ENCODE measurements at places on chromosomes 16 and 17. TPM values are rescaled to one million over a fixed set of nuclear protein-coding genes. Genes with fewer than 3 reads are reported as not detected.

- no peak for DNase-seq
These were observed 3.8 kb downstream of the SECTM1 start for GRCh38 chr17:82329683-82330321.

DNA sequence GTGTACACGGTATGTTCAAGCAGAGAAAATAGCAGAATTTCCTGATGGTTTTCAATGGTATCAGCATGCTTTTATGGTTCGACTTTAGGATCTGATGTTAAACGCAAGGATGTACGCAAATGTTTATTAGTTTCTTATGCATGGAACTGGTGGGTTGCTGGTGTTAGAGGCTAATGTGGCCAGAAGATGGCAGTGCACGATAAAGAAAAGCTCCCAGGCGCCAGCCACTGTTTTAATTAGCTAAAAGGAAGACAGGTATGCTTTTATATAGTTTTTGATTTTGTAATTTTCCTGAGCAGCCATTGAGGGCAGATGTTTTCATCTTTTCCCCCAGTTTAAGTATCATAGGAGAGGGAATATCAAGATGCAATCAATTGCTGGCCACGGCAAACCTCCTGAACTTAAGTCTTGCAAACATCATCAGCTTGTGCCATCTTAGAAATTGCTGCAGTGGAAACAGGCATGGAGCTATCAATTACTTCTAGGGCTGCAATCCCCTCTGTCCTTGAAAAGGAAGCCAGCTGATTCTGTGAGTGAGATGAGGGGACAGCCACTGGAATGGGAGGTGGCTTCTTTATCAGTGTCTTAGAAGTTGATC lies 648.5 kb upstream of the RBFOX1 start:
- DNase-seq, result peak; percentile 6

DNA sequence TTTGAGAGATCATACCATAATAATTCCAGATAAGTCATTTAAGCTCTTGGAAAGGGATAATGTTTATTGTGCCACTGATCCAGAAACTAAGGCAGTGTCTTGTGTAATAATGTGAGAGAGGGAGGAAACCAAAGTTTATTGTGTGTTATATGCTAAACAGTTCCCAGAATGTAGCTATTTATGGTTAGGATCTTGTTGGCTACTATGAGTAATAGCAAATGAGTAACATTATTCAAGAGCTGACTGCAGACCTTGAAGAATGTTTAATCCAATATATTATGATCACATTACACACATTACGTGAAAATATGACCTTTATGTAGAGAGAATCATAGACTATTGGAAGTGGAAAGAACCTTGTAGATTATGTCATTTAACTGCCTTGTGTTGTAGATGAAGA lies 139.5 kb downstream of the BCAS3 start:
- DNase-seq, result no peak

GRCh38 chr17:42167807-42168206 lies 13.0 kb upstream of the RAB5C start:
- DNase-seq, result no peak

DNA sequence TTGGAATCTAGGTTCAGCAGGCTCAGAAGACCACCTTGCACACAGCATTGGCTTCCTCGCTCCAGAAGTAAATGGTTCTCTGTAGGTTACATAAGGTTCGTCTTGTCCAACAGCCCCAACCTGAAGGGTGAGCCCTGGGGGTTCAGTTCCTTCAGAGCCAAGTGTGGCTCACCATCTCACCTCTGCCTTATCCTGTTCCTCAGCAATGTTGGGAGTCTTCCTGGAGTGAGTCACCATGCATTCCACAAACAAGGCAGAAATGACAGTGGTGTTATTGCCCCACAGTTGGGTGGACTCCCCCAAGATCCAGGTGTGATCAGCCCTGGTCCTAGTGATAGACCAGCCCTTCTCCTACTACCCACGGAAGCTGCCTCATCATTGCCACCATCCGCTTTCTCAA lies 26.8 kb upstream of the SMPD3 start:
- no peak for DNase-seq

DNA sequence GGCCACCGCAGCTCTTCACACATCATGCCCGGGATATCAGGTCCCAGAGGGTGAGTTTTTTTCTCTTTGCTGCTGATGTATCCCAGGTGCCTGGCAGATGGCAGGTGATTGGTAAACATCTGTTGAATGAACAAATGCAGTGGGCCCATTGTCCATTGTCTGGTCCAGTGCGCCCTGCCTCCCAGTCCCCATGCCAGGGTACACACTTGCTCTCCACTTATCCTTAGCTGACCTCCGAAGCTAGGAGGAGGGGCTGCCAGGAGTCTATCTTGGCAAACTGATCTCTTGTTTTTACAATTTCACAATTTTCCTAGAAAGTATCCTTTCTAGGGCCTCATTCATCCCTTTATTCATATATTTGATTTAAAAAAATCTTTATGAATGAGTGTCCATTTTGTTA lies 196.0 kb downstream of the RAB11FIP4 start:
- DNase-seq, result no peak

- DNase-seq, result no peak
These were observed 5.5 kb upstream of the TCF25 start for GRCh38 chr16:89867918-89868317.

DNA sequence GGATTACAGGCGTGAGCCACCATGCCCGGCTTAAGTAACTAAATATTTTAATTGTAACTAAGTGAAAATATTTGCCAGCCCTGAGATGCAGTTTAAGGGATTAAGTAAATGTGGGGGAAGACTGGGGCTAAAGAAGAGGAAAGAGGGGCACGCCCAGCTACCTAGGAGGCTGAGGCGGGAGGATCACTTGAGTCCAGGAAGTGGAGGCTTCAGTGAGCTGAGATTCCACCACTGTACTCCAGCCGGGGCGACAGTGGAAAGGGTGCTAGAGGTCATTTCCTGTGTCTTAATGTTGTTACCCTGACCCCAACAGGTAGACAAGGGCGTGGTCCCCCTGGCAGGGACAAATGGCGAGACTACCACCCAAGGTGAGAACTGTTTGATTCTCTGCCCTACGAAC lies 2.8 kb downstream of the ALDOA start:
- DNase-seq, result no peak

GRCh38 chr17:58618336-58618735 lies 73.5 kb downstream of the TEX14 start:
- no peak for DNase-seq

GRCh38 chr17:14123619-14124278 lies 54.4 kb downstream of the COX10 start:
- no peak for DNase-seq

DNA sequence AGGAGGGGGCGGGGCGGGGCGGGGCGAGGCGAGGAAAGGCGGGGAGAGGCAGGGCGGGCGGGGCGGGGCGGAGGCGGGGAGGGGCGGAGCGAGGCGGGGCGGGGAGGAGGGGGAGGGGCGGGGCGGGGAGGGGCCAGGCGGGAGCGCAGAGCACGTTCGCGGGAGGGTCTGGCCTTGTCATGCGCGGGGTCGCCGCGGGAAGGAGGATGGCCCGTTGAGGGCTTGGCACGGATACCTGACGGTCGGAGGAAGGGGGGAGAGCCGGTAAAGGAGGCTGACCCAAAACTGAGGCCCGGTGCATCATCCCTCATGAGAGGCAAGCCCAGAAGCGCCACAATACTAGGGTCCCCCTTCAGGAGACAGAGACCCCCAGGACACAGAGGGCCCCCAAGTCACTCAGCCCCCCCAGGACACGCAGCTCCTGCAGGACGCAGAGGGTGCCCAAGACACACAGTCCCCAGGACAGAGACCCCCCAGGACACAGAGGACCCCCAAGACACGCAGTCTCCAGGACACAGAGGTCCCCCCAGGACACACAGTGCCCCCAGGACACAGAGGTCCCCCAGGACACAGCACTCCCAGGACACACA lies 593 bp upstream of the WDR45B start:
- peak; percentile 28 for DNase-seq

- DNase-seq, result no peak
These were observed 66.4 kb downstream of the CDK5R1 start for GRCh38 chr17:32553168-32553567.

GRCh38 chr17:7292729-7293128 lies 1.7 kb downstream of the YBX2 start:
- DNase-seq, result peak; percentile 58

GRCh38 chr17:77708936-77709335 lies 249.6 kb upstream of the TNRC6C start:
- no peak for DNase-seq

GRCh38 chr16:59274141-59274540 lies 540.0 kb upstream of the GOT2 start:
- no peak for DNase-seq

DNA sequence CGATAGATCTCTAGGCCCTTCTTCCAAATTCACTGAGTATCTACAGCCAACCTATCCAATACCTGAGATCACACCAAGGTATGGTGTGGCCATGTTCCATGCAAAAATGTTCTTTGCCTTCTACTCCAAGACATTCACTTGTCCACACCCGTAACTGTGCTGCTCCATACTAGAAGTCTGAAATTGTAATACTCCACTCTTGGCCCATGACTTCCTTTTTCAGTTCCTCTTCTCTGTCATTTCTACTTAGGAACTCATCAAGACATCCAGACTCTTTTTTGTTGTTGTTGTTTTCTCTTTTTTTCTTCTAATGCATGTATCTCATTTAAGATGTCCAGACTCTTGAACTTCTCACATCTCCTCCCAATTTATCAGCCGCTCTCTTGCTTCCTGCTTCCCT lies 42.5 kb upstream of the KSR1 start:
- no peak for DNase-seq

The LYRM1 gene
- 40.0 TPM for total RNA-seq

The HASPIN gene
- 0.48 TPM for total RNA-seq

The GLIS2 gene
- total RNA-seq, result 8.9 TPM

The SEPTIN1 gene
- total RNA-seq, result 8.9 TPM

The HCRT gene
- total RNA-seq, result not detected
